Activated gamma-delta T cell treated with Interleukin-2 at 50 U/mL for 16 hours (primary cell): ENCODE measurements at places on chromosomes 12 and 14.

DNA sequence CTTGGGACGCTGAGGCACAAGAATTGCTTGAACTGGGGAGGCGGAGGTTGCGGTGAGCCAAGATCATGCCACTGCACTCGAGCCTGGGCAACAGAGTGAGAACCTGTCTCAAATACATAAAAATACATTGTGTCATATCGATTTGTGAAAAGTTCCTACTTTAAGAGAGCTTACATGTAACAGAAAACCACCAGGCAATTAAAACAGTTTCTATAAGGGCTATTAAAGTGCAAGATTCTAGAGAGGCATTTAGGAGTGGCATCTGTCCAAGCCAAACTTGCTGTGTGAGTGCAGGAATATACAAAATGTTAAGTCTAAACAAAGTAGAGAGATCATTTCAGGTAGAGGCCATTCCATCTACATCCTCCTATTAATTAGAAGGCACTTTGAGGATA lies 1.7 kb upstream of the NEK9 start:
- no peak for DNase-seq

DNA sequence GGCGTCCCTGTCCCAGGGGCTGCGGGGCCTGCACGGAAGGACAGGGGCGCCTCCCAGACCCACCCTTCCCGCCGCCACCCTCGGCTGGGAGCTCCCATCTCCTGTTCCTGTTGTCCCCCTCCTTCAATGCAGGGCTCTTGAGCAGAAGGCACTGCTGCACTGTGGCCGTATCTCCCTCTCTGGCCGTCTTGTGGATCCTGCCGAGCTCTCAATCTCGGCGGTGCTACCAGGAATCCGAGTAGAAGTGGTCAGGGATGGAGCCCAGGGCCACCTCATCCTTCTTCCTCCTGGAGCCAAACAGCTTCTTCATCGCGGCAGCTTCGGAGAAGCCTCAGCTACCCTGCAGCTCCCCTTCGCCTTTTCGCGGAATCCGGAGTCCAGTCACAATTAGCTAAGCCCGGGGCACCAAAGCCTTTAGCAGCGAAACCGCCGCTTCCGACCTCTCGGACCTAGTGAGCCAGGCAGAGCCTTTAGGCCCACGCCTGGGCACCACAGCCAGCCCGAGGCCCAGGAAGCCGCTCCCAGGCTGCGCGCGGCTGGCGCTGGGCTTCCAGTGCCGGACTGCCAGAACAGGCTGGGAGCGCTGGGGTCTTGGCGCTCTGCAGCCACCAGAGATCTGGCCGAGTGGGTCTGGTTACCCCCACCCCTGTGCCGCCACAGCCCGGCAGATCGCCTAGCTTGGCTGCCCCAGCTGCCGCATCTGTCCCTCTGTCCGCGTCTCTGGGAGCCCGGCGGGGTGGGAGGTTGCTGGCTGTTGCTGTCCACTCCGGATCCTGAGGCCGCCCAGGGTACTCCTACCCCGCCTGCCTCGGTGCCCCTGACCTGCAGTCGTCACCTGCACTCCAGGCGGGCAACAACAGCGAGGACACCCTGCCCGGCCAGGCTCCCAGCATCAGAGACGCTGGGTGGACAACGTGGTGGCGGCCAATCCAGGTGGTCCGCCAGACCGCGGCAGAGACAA lies 69.1 kb downstream of the ASCL4 start:
- DNase-seq, result no peak

- no peak for DNase-seq
Observed at GRCh38 chr12:47270782-47271664, 191.3 kb upstream of the AMIGO2 start.

DNA sequence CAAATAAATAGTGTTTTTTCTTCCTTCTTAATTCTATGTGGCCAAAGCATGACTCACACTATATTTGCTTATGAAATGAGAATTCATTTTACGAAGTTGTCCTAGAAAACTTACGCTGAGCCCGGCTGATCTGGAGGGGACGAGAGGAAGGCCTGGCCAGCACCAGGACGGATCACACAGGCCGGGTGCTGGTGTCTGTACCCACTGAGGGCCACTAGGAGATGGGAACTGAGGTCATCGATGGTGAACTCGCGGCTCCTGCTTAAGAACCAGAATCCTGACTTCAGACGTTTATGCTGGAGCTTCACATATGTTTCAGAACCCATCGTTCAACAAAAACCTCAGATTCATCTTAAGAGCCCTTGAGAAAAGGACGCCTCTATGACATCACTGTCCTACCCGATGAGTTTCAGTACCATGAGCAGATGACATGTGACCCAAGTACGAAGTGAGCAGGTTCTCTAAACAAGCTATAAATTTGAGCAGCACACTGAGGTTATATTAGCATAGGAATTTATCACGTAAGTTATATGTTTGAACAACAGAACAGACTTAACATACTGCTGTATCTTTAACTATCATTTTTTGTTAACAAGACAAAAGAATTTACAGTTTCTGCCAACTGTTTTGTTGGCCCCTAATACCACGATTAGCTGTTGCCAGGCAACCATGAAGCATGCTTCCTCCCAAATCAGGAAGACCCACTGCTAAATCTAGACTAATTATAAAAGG lies 111.9 kb downstream of the FOXN3 start:
- DNase-seq, result no peak

- DNase-seq, result no peak
Observed at GRCh38 chr12:1282670-1283315, 291.8 kb downstream of the ERC1 start.

DNA sequence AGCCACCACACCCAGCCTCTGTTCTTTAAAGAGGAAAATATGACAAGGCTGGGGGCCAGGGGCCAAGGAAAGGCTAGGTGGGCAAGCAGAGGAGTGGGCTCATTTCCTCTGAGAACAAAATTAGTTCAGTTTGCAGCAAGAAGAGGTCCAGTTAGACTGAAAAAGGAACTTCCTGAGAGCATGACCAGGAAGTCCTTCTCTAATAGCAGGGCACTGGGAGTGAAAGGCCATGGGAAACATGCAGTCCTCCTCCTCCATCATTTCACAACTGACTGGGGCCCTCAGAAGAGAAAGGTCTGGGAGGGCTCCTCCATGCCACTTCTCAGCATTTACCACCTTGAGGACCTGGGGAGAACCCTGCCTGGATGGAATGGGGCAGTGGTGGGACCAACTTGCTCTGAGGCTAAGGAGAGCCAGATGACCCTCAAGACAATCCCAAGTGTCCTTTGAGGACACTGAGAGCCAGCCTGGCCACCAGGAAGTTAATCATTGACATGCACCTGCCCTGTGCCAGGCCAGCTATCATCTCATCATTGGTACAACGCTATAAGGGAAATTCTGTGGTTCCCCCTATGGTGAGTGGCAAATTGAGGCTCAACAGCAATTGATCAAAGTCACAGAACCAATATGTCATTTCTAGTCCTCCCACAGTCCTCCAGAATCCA lies 2.0 kb downstream of the AQP2 start:
- DNase-seq, result no peak

- DNase-seq, result no peak
Observed at GRCh38 chr14:34063042-34063441, 112.2 kb upstream of the EGLN3 start.

GRCh38 chr14:31224808-31225207 lies 17.2 kb upstream of the HECTD1 start:
- no peak for DNase-seq

- peak; percentile 32 for DNase-seq
Observed at GRCh38 chr12:104137001-104137901, 759 bp downstream of the NFYB start.

GRCh38 chr14:39433452-39433813 lies 1.2 kb upstream of the FBXO33 start:
- no peak for DNase-seq

DNA sequence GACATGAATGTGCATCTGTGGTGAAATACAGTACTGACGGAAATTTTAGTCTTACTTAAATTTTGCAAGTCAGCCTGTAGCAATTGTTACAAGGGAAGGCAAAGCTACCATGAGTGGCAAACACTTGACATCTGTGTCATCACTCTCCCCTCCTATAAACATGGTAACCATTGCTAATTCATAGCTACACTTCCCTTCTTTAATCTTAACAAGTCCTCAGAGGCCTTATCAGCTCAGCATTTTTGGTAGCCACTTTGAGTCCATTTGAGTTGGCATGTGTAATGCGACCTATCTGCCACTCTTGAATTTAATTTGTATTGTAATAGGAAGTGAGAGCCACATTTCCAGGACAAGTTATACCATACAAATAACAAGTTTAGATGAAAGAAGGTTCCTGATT lies 218.1 kb downstream of the RMST start:
- DNase-seq, result no peak

GRCh38 chr12:50985322-50985721 lies 33.0 kb downstream of the HIGD1C start:
- no peak for DNase-seq

- no peak for DNase-seq
Observed at GRCh38 chr12:89856431-89856830, 147.8 kb upstream of the ATP2B1 start.

DNA sequence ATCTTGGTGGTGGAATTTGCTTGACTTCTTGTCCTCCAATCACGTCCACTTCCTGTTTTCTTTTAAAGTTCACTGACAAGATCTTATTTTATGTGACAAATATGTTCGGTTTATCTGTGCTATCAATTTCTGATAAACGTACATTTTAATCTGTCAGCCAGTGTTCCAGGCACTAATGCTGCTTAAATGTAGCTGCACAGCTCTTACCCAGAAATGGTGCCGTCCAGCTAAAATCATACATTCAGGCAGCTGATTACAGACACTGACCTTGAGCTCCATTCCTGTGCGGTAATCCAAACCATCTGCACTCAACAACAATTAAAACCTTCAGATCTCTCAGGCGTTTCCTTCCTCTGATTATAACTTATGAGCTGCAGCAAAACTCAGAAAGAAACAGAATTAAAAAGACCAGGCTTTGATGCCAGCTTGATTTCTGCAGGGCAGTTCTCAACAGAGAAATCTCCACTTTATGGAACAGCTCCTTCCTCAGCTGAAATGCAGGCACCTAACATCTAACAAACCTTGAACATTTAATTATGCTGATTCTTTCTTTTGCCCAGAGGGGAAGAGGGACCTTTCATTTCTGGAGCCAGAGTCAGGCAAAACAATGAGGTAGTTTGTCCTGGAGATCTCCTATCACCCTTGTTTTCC lies 26.4 kb upstream of the RASSF3 start:
- DNase-seq, result no peak

GRCh38 chr14:51002406-51002999 lies 58.2 kb upstream of the PYGL start:
- DNase-seq, result no peak

DNA sequence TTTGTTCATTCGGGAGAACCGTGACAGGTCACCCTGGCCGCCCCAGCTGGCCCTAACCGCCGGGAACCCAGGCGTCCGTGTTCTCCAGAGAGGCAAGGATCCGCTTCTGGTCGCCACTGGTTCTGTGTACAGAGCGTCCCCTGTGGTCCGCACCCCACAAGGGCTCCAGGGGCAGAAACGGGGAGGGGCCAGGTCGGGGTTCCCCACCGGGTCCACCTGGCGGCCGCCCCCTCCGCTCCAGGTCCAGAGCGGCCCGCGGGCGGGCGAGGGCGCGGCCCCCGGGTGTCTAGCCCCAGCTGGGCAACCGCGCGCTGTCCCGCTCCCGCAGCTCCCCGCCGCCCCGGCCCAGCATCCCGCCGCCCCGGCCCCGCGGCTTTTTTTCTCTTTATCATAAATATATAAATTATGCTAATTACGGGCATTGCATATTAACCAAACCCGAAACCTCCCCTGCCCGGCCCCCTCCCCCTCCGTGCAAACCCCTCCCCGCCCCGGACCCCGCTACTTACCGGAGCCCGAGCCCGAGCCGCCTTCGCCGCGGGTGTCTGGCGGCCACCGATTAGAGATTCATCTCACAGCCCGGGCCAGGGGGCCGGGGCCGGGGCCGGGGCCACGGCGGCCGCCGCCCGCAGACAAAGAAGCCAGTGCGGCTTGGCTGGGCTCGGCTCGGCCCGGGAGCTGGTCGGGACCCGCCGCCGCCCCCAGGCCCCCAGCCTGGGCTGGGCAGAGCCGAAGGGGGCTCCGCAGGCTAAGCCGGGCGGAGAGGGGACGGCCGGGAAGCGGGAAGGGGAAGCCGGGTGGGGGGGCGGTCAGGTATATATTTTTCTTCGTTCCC lies 512 bp downstream of the POU6F1 start:
- peak; percentile 51 for DNase-seq

DNA sequence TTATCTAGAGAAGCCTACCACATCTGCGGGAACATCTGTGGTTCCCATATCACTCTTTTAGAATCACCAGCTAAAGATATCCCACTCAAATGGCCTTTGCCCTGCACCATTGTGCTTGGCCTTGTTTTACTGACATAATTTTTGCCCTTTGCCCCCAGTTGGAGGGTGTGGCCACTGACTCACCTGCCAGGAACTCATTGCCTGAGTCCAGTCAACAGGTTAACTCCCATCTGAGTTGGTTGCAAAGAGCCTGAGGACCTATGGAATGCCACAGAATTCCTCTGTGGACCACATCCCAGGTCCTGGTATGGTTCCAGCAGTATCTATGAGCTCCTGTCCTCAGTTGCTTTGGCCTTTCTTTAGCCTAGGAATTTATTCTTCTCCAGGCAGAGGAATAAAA lies 55.7 kb upstream of the PTGR2 start:
- DNase-seq, result no peak

GRCh38 chr14:84144166-84144565 lies 1385.8 kb upstream of the FLRT2 start:
- no peak for DNase-seq

DNA sequence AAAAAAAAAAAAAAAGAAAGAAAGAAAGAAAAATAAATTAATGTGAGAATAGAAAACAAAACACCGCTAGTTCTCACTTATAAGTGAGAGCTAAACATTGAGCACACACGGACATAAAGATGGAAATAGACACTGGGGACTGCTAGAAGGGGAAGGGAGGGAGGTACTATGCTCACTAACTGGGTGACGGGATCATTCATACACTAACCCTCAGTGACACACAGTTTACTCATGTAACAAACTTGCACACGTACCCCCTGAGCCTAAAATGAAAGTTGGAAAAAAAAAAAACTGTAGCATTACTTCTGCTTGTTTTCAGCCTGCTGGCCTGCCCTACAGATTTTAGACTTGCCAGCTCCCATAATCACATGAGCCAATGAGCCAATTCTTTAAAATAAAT lies 10.5 kb upstream of the PRMT5 start:
- no peak for DNase-seq

DNA sequence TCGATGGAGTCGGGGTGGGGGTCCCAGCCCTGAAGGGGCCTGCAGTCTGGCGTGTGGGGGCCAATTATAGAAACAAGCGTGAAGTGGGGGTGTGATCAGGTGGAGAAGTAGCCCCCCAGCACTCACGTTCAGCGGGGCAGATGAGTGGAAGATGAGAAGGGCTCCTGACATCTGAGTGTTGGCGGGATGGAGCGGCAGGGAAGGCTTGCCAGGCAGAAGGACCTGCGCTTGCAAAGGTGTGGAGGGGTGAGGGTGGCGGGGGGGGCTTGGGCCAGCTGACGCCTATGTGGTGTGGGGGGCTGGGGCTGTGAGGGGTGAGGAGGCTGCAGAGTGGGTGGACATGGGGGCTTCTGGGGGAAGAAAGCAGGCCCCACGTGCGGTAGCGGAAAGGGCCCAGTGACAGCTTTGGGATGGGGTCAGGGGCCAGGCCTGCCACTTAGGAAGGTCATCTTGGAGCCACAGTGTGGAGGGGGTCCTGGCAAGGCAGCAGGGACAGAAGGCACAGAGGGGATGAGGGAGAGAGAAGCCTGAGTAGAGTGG lies 22.2 kb upstream of the BEGAIN start:
- no peak for DNase-seq

GRCh38 chr14:45065956-45066355 lies 18.0 kb upstream of the PRPF39 start:
- no peak for DNase-seq
